ENCODE measurements at places on chromosomes 2 and 18.

GRCh38 chr2:43169099-43169945 is 57.1 kb downstream of the ZFP36L2 start:
- no peak for DNase-seq

DNA sequence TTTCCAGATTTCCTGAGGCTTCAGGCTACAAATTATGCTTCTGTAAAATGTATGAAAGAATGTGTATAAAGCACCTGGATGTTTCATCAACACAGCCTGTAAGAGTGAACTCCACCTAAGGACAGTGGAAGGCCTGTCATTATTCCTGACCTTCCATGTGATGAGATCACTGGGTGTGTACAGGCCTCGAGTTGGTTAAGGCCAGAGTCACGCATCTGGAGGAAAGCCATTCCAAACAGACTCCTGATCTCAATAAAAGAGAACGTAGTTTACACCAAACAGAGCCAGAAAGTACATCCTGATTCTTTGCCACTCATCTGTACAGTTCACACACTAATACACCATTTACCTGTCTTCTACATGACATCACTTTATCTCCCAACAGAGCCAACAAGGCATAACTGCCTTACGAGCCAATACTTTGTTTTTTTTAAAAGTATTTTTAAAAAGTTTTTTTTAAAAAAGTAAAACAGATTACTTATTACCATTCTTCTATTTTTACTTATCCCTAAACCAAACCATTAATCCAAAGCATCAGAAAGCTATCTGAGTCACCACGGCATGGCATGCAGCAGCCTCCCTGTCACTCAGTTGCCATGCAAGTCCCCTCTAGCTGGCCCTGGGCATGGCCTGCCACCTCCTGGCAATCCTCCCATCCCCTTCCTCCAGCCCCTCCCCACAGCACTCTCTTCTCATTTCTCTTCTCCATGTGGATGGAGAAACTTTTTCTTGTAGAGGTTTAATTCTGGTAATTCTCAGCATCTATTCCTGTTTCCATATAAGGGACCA is 78.8 kb upstream of the TFCP2L1 start:
- DNase-seq: no peak

- no peak for DNase-seq
Observed at GRCh38 chr2:66432801-66433694, 1.9 kb upstream of the MEIS1 start.

- DNase-seq: no peak
Observed at GRCh38 chr2:100174026-100174431, 31.6 kb upstream of the AFF3 start.

- DNase-seq: no peak
Observed at GRCh38 chr2:50719837-50720696, 311.9 kb downstream of the NRXN1 start.

Measured in stimulated activated CD8-positive, alpha-beta memory T cell treated with anti-CD3 and anti-CD28 coated beads, Interleukin-7, amount 100 ng/mL, for 4 hours (primary cell).